Activated CD4-positive, alpha-beta T cell treated with anti-CD3 and anti-CD28 coated beads, Interleukin-2, amount 50 U/mL, for 4 hours (primary cell): ENCODE measurements at places on chromosomes 12 and 14.

GRCh38 chr14:92926180-92926845 lies 3.4 kb downstream of the CHGA start:
- DNase-seq: no peak

DNA sequence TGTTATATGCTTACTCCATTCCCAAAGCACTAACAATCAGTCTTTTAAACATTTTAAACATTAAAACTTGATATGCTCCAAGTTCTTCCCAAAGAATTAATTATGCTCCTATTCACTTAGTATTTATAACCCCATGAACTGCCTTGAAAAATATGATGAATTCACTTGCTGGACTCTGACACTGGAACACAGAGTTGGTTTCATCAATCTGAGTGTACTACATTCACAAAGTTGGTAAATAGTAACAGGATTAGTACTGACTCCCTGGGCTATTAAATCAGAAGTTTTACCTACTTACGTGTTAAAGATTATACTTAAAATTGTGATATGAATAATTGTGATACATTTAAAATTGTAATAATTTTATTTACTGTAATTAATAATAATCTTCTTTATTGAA lies 17.3 kb upstream of the MYF6 start:
- DNase-seq: no peak

DNA sequence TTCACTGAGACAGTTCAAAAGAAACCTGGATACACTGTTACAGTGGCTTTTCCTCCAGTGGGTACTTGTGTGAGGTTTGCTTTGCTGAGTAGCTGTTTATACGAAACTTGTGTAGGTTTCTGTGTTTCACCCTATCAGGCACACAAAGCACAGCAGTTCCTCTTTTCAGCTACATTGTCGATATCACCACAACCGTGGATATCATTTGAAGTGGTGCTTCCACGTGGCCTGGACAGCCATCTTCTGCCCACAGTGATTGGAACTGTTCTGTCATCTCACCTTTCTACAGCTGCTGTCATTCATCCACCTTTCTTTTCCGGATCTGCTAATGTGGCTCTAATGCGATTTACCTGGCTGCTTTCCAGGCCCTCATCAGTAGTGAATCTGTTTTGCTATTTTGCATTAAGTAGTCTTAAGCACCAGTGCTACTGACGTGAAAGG lies 368.8 kb downstream of the SYT1 start:
- DNase-seq: no peak

DNA sequence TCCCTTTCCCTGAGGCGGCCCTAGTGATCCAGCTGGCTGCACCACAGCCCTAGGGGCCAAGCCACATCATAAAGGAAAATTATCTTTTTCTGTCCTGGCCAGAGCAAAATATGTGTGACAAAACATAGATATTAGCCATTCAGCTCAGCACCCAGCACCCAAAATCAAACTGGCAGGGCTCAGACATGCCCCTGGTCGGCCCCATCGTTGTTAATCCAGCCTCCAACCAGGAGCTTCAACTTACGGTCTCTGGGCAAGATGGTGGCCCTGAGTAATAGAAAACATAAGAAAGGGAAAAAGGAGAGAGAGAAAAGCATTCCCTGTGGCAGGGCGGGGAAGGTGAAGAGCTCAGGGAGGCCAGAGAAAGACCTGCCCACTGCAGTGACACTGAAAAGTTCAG lies 111.9 kb downstream of the EML1 start:
- no peak for DNase-seq

DNA sequence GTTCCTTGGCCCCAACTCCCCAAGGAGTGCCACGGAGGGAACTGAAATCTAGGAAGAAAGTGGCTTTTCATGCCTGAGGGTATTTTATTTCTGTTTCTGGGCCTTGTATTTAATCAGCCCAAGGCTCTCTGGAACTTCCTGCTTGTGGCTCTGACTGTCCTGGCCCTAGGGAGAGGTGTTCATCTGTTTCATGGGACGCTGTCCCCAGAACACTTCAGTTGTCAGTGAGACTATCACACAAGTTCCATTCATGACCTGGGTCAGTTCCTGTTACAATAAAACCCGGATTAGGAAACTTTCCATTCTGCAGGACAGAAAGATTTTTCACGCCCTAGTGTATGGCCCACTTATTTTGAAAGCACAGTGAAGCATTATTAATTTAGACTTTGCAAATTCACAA lies 18.5 kb upstream of the TC2N start:
- DNase-seq: no peak

GRCh38 chr12:91967590-91967989 lies 178.1 kb downstream of the BTG1 start:
- no peak for DNase-seq

- DNase-seq: no peak
These were observed 179.2 kb upstream of the EGLN3 start for GRCh38 chr14:34129927-34130552.

DNA sequence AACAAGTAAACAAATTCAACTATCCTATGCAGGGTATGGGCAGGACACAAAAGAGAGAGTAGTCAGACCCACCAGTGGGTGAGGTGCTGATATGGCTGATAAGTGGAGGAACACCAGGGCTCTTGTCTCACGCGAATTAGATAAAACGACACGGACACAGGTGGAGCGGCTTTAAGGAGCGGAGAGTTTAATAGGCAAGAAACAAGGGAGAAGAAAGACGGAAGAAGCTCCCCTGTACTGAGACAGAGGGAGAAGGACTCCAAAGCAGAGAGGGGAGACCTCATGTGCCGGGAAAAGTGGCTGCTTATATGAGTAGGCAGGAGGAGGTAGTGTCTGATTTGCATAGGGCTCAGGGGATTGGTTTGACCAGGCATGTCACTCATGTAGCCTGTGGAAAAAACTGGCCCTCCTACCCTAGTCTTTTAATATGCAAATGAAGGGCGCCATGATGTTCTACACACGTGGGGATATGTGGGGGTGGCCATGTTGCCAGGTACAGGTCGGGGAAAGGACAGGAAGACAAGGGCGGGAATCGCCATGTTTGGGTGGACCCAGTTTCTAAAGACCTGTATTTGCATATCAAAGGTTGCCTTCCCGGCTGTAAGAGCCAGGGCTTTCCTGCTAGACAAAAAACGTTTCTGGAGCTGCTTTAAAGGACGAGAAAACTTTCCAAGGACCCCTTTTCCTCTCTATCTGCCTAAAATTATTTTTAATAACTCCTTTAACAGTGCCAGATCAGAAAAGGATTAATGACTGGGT lies 28.8 kb downstream of the RPGRIP1 start:
- DNase-seq: peak; percentile 74

GRCh38 chr12:53327435-53328042 lies 6.1 kb upstream of the AAAS start:
- no peak for DNase-seq

DNA sequence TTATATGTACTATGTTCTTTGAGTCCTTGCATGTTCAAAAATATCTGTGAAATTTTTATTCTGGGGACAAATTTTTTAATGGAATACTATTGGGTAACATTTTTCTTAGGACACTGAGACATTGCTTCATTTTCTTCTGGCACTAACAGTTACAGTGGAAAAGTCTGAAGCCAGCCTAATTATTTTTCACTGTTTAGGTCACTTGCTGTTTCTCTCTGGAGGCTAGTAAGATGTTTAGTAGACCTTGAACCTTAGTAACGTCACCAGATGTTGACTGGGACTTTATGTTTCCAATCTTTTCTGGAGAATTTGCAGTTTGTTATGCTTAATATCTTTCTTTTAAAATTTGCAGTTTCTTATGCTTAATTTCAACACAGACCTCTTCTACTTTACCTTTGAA lies 12.3 kb upstream of the EPYC start:
- DNase-seq: no peak

DNA sequence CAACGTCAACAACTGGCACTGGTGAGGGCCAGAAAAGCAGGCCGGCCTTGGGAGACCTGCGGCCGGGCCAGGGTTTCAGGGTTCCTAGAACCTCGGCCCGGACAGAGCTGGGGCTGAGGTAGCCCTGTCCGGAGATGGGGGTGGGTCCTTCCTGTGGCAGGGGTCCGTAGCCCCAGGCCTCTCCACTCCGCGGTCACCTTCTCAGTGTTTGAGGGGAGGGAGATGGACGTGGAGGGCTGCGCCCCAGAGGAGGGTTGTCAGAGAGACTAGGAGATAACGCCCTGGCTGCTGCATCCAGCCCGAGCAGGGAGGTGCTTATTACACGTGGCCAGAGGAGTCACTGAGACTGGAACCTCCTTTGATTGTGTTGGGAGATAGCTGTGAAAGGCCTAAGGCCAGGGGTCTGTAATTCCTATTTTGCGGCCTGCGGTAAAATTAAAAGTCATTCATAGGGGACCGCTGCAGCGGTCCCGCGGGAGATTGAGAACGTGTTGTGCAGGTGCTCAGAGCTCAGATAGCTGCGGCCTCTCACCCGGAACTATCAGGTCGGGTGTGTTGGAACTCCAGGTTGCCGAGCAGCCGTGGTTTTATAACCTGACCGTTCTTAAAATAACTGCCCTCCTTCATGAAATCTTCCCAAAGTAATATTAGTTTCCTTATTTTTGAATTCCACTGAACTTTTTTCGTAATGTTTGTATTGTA lies 507 bp downstream of the AHSA1 start:
- DNase-seq: peak; percentile 8

- DNase-seq: no peak
These were observed 629 bp downstream of the RAD51AP1 start for GRCh38 chr12:4539167-4539870.

DNA sequence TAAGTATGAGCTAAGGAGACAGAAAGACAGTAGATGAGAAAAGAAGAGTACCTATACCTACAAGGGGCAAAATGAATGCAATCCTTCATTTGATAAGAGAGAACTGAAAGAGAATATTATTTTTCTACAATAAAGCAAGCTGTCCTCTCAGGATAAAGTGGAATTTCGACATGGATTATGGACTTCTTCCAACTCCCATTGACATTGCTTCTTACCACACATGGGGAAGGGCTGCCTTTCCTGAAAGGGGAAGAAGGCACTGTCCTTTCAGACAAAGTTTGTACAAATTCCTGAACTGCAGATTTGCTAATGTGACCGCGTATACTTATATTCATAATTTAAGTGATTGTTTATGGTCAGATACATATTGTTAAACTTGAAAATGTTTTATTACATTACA lies 4.3 kb upstream of the HEBP1 start:
- DNase-seq: no peak

- no peak for DNase-seq
These were observed 30.3 kb downstream of the PITPNM2 start for GRCh38 chr12:123120452-123121166.

GRCh38 chr14:55438066-55438683 lies 2.2 kb downstream of the TBPL2 start:
- DNase-seq: no peak

- no peak for DNase-seq
These were observed 16.4 kb upstream of the MED13L start for GRCh38 chr12:116293687-116294453.

DNA sequence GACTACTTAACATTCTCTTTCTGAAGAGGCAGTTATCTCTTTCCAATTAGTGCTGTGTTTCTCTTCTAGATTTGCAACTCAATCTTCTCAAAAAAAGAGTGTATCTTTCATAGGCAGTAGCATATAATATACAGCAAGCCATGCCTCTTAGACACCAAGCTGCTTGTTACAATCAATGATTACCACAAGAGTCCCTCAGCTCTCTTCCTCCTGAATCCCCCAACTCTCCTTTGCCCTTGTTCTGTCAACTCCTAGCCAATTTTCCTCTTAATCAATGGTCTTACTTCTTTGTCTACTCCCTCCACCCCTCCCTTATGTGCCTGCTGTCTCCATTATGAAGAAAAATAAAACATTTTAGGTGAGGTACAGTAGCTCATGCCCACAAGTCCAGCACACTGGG lies 2.6 kb downstream of the TMTC1 start:
- DNase-seq: no peak

GRCh38 chr14:61769893-61770292 lies 7.7 kb downstream of the SNAPC1 start:
- no peak for DNase-seq

DNA sequence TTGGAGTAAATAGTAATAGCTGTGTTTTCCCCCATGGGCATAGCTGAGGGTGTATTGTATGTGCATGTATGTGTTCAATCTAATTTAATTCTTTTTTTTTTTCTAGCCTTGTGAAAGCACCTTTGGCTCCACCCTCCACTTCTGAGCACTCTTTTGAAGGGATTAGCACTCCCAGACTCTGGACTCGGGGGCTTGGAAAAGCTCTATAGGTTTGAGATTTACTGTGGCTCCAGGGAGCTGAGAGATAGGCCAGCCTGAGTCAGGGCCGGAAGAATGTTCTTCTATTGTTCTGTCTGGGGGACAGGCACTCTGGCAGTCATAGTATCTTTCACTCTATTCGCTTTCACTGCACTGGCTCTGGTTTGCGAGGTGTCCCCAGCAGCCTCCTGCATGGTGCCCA lies 540.0 kb upstream of the TBX3 start:
- DNase-seq: no peak

DNA sequence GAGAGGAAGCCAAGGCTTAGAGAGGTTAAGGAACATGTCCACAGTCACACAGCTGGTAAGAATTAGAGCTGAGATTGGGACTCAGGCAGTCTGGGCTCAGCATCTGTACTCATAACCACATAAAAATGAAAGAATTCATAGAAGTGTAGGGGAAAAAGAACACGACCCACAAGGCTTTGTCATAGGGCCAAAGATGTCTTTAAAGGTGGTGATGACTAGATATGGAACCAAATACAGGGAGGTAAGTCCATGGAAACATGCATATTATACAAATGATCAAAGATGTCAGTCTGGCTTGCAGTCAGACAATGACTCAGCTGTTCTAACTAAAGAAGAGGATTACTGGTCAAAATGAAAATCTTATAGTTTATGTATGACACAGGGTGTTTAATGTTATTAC lies 7.2 kb upstream of the SSPN start:
- DNase-seq: no peak

DNA sequence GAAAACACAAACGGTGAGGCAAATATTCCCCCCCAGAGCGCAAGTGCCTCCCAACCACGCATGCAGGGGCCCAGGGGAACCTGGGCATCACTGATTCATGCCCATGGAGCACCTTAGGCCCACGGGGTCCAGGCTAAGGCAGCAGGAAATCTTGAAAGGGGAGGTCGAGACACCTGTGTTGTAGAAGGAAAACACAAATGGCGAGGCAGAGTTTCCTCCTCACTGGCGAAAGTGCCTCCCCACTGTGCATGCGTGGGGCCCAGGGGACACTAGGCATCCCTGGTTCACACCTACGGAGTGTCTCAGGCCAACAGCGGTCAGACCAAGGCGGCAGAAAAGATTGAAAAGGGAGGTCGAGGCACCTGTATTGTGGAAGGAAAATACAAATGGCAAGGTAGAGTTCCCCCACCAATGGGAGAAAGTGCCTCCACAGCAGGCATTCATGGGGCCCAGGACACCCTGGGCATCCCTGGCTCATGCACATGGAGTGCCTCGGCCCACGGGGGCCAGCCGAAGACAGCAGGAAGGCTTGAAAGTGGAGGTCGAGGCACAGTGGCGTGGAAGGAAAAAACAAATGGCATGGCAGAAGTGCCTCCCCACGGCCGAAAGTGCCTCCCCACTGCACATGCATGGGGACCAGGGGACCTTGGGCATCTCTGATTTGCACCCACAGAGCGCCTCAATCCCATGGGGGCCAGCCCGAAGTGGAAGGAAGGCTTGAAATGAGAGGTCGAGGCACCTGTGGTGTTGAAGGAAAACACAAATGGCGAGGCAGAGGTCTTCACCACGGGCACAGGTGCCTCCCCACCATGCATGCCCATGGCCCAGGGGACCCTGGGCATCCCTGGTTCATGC lies 368.8 kb downstream of the ALG10 start:
- no peak for DNase-seq

- DNase-seq: no peak
These were observed 982.0 kb upstream of the TMEM132C start for GRCh38 chr12:127284870-127285431.

- no peak for DNase-seq
These were observed 153.8 kb downstream of the LRIG3 start for GRCh38 chr12:58766513-58766870.

GRCh38 chr12:69366796-69367195 lies 7.3 kb downstream of the YEATS4 start:
- DNase-seq: no peak
